Gastrocnemius medialis (tissue), 4 donors: ENCODE measurements at places on chromosomes 11 and 22. TPM values are rescaled to one million over a fixed set of nuclear protein-coding genes. Genes with fewer than 3 reads are reported as not detected.

DNA sequence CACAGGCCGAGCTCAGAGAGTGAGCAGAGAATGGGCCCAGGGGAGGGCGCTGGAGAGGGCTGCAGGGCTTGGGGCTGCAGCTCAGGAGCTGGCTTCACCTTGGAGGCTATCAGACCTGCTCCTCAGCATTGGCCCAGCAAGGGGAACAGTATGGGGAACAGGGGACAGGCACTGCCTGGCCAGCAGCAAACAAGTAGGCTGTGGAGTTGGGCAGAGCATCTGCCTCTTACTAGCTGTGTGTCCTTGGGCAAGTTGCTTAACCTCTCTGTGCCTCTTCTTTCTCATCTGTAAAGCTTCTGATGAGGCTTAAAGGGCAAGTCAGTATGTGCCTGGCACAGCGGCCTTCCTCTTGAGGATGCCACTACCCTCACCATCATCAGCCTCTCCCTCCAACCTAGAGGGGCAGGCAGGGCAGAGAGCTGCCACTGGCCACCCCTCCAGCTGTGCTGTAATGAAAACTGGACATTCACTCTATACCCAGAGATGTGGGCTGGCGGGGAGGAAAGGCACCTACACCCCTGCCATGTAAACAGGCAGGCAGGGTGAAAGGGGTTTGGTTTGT lies 7.5 kb upstream of the CDKN1C start:
- DNase-seq, result no peak

DNA sequence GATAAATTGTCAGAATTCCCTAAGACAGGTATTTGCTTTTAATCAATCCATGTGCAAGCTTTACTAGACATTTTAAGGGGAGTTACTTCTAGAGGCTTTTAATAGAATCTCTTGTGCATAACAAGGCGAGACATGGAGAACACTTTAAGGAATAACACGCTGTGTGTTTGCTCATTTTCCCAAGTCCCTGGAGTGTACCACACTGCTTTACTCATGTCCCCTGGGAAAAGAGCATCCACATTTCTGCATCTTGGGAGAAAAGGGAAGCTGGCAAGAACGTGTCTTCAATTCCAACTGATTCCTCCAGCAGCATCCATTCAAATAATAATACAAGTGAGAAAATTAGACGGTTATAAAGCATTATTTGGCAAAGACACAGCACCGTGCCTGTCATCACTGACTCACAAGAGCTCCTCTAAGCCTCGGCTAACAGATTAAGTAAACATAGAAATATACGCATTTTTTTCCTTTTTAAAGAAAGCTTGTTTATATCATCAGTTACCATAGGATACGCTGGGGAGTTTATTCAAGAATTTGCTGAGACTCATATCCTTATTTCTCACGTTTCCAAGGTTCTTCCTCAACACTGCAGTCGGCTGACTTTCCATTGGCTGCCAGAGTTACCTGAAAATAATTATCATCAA lies 121.5 kb downstream of the CD44 start:
- DNase-seq, result no peak

GRCh38 chr11:113504586-113504985 lies 29.4 kb upstream of the DRD2 start:
- no peak for DNase-seq

DNA sequence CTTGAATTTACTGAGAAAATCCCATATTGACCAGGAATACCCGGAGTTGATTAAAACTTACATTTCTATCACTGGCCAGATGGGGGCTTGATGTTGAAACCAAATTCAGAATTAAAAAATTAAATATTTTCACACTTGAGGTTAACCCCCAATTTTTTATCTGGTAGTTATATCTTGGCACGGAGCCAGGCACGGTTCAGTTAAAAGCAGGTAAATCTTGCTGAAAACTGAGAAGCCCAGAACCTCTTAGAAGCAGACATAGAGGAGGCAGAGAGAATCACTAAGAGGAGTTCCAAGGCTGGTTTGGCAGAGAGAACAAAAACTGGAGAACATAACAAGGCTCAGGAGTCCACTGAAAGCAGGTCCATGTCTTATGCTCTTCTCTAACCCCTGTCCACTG lies 77.7 kb downstream of the USP35 start:
- DNase-seq, result no peak

GRCh38 chr11:2804701-2805387 lies 80.7 kb downstream of the CDKN1C start:
- DNase-seq, result peak; percentile 28

DNA sequence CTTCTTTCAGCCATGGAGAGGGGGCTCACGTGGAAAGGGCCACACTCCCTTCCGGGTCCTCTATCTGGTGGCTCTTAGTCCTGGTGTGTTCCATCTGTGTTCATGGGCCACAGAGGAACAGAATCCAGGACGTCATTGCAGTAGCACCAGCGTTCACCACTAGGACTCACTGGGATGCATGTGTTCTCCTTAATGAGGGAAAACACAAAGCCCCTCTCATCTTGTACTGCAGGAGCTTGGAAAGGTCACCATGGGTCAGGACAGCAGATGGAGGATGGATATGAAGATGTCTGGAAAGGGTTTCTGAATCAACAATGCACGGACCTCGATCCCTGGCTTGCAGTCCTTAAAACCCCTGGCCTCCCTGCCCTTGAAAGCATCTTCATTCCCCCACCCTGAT lies 113.8 kb upstream of the THY1 start:
- no peak for DNase-seq

DNA sequence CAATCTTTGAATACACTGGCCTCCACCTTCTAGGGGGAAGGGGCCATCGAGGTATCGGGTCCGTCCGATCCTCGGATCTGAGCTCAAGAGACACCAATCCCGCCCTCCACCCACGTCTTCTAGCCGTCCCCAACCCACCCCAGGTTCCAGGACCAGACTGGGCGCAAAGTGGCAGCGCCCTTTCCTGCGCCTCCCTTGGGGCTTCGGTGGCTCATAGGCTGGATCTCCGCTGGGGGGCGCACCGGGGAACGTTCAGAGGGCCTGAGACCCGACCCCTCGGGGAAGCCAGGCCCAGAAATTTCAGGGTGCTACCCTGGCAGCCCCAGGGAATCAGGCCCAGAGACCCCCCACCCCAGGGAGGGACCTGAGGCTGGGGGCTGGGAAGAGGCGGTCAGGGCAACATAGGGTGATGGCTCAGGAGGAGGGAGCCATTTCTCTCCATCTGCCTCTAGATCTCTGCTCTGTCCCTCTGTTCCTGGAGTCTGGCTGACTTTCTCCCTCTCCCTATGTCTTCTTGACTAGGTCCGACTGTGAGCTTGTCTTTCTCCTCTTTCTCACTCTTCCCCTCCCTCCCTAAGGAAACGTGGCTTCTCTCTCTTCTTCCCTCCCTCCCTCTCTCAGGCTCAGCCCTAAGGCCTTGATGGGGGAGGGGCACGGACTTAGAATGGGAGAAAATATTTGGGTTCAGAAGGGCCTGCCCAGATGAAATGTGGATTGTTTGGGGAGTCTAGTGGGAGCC lies 1.1 kb downstream of the CREB3L1 start:
- no peak for DNase-seq

GRCh38 chr11:110337570-110338193 lies 41.3 kb upstream of the RDX start:
- no peak for DNase-seq

DNA sequence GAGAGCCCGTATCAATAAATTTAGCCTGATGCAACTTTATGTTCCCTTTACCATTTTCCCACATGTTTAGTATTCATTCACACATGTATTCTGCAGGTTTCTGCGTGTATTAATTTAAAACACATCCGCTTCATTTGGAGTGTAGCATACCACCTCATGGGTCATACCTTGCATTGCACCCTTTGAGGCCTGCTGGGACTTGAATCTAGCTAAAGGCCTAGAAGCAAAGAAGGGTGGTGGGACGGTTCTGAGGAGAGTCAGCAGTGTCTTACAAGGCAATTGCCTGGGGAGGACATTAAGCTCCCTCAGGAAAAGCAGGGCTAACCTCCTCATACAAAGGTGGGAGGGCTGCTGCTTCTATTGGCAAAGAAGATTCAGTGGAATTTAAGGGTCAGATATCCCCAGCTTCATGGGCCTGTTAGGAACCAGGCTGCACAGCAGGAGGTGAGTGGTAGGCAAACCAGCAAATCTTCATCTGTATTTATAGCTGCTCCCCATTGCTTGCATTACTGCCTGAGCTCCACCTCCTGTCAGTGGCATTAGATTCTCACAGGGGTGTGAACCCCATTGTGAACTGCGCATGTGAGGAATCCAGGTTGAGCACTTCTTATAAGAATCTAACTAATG lies 15.9 kb upstream of the SNX19 start:
- no peak for DNase-seq

TEAD1 gene
- 172 TPM for total RNA-seq

RASGRP2 gene
- 2.9 TPM for total RNA-seq

SLC7A4 gene
- not detected for total RNA-seq

ANGPTL5 gene
- not detected for total RNA-seq

TBX1 gene
- 38.9 TPM for total RNA-seq

NUP160 gene
- 8.1 TPM for total RNA-seq

TTC12 gene
- total RNA-seq, result 5.8 TPM

ANO9 gene
- 0.23 TPM for total RNA-seq
